ENCODE measurements at places on chromosomes 13 and 19. TPM values are rescaled to one million over a fixed set of nuclear protein-coding genes. Genes with fewer than 3 reads are reported as not detected.

GRCh38 chr13:109162248-109163036 lies 533.0 kb downstream of the MYO16 start:
- no peak overlapping the region for H3K27ac ChIP-seq
- H3K4me3 ChIP-seq, result no peak overlapping the region
- no peaks in the 10 kb centered on the region for H3K4me1 ChIP-seq
- no peaks in the 10 kb centered on the region for H3K27me3 ChIP-seq

DNA sequence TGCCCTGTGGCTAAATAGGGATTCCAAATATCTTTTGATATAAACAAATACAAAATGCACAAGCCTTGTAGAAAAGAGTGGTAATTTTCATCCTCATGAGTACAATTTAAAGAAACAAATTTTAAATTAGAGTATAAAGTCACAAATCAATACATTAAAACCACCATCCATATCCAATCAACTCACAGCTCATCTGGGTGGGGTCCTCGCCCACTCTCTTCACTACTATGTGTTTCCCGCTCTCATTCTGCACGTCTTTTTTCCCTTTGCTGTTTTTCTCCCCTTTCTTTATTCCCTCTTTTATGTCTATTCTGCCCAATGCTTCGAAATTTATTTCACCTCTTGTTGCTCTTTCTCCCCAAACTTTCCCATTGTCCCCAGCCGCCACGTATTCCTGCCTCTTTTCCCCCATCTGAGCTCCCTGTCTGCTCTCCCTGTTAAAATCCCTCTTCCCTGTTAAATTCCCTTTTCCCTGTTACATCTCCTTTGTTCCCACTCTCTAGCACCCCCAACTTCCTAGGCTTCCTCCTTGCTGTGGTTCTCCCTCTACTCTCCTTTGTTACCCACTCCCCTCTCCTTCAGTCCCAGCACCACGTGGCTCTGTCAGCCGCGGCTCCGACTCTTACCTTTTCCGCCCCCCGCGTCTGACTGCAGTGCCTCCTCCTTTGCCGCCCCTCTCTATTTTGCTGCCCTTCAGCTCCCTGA lies 1.3 kb downstream of the ZNF616 start:
- H3K36me3 ChIP-seq, result peaks cover 19% of the 10 kb centered on the region
- H3K4me3 ChIP-seq, result peak overlapping the region; percentile 99
- H3K4me1 ChIP-seq, result peaks cover 18% of the 10 kb centered on the region
- peak overlapping the region; percentile 89 for H3K27ac ChIP-seq
- no peak for DNase-seq

DNA sequence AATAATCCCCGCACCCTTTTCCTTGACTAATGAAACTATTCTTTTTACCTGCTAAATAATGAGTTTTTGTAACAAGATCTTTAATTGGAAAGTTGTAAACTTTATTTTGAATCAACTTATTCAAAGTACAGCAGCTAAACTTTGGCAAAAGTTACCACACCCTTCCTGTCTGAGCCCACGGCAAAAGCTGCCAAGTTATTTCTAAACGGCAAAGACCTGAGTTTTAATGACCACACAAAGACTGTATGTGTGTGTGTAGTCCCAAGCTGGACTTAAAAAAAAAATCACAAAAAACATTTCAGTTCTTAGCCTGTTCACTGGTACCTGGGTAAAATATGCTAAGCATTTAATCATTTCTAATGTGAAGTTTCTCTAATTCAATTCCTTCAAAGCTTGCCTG lies 60.7 kb downstream of the ZAR1L start:
- H3K4me3 ChIP-seq, result no peak overlapping the region
- H3K4me1 ChIP-seq, result no peaks in the 10 kb centered on the region
- no peaks in the 10 kb centered on the region for H3K36me3 ChIP-seq

- no peaks in the 10 kb centered on the region for H3K27me3 ChIP-seq
- no peak overlapping the region for H3K4me3 ChIP-seq
- H3K27ac ChIP-seq, result no peak overlapping the region
- no peaks in the 10 kb centered on the region for H3K4me1 ChIP-seq
- no peak for DNase-seq
Measured at GRCh38 chr13:71906448-71906847, 39.4 kb upstream of the DACH1 start.

DNA sequence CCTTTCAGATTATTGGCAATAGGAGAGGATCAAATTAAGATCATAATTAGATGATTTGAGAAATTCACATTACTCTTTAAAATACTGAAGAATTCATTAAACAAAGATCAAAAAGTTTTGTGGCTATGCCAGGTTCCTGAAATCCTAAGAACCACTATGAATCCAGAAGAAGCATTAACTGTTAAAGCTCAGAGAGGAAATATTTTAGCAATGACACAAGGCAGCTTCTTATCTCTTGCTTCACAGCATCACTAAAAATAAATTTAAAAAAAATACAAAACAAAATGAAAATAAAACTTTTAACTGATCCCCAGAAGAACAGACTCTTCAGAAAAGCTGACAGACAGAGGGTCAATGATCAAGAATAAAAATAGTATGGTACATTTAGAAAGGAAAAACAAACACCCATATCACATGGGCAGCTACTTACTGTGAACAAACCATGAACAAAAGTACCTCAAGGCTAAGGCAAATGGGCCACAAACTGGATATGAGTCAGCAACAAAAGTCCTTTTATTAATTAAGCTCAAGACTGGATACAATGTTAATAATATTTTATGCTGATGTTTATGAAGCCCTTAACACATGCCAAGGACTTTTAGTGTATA lies 19.6 kb downstream of the RNF6 start:
- H3K36me3 ChIP-seq, result peaks cover 15% of the 10 kb centered on the region
- H3K27ac ChIP-seq, result no peak overlapping the region
- DNase-seq, result no peak
- H3K27me3 ChIP-seq, result no peaks in the 10 kb centered on the region

- H3K4me3 ChIP-seq, result no peak overlapping the region
- no peaks in the 10 kb centered on the region for H3K27me3 ChIP-seq
- H3K4me1 ChIP-seq, result no peaks in the 10 kb centered on the region
- no peak overlapping the region for H3K27ac ChIP-seq
- H3K36me3 ChIP-seq, result no peaks in the 10 kb centered on the region
Measured at GRCh38 chr13:113579686-113580085, 4.9 kb upstream of the TFDP1 start.

DNA sequence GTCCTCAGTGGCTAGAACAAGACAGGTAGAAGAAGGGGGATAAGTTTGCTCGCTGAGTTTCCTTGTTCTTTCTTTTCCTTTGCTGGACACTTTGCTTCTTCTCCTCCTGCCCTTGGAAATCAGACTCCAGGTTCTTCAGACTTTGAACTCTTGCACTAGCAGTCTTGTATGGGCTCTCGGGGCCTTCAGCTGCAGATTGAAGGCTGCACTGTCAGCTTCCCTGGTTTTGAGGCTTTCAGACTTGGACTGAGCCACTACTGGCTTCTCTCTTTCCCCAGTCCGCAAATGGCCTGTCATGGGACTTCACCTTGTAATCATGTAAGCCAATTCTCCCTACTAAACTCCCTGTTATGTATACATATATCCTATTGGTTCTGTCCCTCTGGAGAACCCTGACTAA lies 379.8 kb downstream of the NDFIP2 start:
- no peaks in the 10 kb centered on the region for H3K27me3 ChIP-seq
- no peak for DNase-seq
- H3K4me3 ChIP-seq, result no peak overlapping the region
- H3K4me1 ChIP-seq, result no peaks in the 10 kb centered on the region

DNA sequence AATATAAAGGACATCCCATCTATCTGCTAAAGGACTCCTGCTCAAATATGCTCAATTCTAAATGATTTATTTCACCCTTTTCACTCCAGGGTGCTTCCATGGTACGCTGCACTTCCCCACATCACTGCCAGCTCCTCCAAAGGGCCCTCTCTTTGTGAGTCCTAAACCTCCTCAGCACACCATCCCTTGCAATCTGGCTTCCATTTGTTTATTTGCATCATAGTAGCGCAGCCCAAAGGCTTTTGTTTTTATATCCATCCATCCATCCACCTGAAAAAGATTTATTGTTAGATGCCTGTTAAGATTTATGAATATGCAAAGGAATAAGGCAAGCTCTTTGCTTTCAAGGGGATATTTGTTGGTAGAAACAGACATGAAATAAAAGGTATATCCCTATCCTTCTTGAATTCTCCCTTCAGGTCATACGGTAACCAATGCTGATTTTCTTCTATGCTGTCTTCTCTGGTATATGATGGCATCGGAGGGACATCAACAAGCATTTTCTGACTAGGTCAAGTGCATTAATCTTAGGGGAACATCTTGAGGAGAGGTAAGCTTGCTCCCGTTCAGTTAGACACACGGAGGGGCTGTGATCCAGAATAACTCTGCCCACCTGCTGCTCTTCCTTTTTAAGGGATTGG lies 397.6 kb downstream of the LIG4 start:
- no peaks in the 10 kb centered on the region for H3K4me1 ChIP-seq
- no peak overlapping the region for H3K27ac ChIP-seq
- no peak for DNase-seq

- DNase-seq, result no peak
- peak overlapping the region; percentile 81 for H3K27ac ChIP-seq
- H3K27me3 ChIP-seq, result no peaks in the 10 kb centered on the region
- H3K4me3 ChIP-seq, result no peak overlapping the region
- H3K4me1 ChIP-seq, result peaks cover 53% of the 10 kb centered on the region
Measured at GRCh38 chr13:99260216-99260615, 2.0 kb upstream of the GPR18 start.

GRCh38 chr19:3210347-3211017 lies 14.0 kb upstream of the CELF5 start:
- DNase-seq, result peak; percentile 61
- H3K27me3 ChIP-seq, result no peaks in the 10 kb centered on the region
- no peak overlapping the region for H3K4me3 ChIP-seq
- no peak overlapping the region for H3K27ac ChIP-seq

DNA sequence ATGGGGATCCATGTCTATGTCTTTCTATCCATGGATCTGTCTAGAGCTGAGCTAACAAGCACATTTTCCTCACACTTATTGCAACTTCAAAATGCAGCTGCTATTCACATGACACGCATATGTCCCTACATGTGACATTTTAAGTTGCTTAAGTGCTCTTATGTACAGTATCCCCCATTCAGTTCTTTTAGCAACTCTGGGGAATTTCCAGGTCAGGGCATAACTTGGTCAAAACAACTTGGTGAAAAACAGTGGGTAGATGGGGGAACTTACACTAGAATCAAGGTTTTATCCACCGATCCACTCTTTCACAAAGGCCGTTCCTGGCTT lies 73.0 kb downstream of the COL4A1 start:
- H3K27me3 ChIP-seq, result peaks cover 3% of the 10 kb centered on the region
- DNase-seq, result no peak
- no peak overlapping the region for H3K4me3 ChIP-seq

DNA sequence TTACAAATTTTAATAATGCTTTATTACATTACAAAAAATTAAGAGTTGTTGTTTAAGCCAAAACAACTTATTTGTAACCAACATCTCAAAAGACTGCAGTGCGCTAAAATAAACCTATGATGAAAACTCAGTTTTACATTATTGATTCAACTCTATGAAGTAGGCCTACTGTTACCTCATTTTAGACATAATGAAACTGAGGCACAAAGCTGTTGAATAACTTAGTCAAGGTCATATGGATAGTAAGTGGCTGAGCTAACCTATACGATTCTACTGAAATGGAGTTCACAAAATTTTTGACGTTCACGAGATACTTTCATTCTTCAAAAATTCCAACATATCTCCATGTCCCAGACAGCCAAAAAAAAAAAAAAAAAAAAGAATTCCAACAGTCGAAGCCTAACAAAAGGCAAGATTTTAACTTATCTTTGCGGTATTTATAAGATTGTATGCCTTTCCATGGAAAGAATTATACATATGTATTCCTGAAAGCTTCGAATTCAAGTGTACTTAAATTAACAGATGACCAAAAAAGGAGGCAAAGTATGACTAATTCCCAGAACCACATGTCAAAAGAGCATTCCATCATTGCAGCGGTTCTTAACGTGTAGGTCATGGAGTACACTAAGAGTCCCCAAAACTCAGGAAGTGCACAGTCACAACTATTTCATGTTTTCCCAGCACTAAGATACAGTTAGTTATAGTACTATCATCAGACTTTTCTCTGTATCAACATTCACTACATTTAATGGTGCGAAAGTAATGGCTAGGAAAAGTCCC lies 69.4 kb downstream of the PSPC1 start:
- H3K4me3 ChIP-seq, result no peak overlapping the region
- no peaks in the 10 kb centered on the region for H3K27me3 ChIP-seq
- no peaks in the 10 kb centered on the region for H3K36me3 ChIP-seq
- no peaks in the 10 kb centered on the region for H3K4me1 ChIP-seq
- no peak for DNase-seq
- H3K27ac ChIP-seq, result no peak overlapping the region

GRCh38 chr19:911197-912033 lies 1.6 kb downstream of the R3HDM4 start:
- H3K27ac ChIP-seq, result peak overlapping the region; percentile 72
- H3K4me3 ChIP-seq, result no peak overlapping the region
- peaks cover 40% of the 10 kb centered on the region for H3K4me1 ChIP-seq
- no peaks in the 10 kb centered on the region for H3K27me3 ChIP-seq
- DNase-seq, result no peak

DNA sequence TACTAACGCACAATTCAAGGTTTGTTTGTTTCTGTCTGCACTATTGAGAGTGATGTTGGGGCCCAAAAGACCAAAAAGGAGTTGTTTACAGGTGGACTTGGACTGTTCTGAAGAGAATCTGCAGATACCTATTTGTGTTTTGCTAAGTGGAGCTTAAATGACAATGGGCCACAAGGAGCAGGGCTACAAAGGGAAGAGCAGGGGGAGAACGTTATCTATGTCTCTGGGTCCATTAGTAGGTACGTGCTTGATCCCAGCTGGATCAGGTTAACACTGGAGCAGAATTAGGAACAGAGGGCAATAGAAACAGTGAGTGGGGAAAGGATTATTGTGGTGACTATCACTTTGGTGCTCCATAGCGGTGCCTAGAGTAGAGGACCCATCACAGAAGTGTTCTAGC lies 22.5 kb downstream of the NBEA start:
- H3K36me3 ChIP-seq, result no peaks in the 10 kb centered on the region
- no peaks in the 10 kb centered on the region for H3K4me1 ChIP-seq
- H3K4me3 ChIP-seq, result no peak overlapping the region
- H3K27me3 ChIP-seq, result no peaks in the 10 kb centered on the region

Gene CAPN12
- total RNA-seq, result 2.5 TPM

Gene KISS1R
- total RNA-seq, result 1.7 TPM

Gene GPC6
- not detected for total RNA-seq

Gene EVI5L
- total RNA-seq, result 12.2 TPM

Gene SBSN
- total RNA-seq, result not detected

Gene SLITRK5
- 0.05 TPM for total RNA-seq

Gene GNG8
- not detected for total RNA-seq

Gene FCHO1
- 73.2 TPM for total RNA-seq

Gene NLRP13
- not detected for total RNA-seq

Gene C19orf67
- total RNA-seq, result 0.78 TPM

Gene TRPM4
- 0.72 TPM for total RNA-seq

Gene PEAK3
- total RNA-seq, result not detected

Gene EFNB2
- total RNA-seq, result not detected

Gene NEK5
- total RNA-seq, result not detected
